ENCODE measurements at places on chromosomes 3 and 15.

GRCh38 chr15:52383100-52383588, 87.5 kb upstream of the MYO5C start:
- DNase-seq: no peak

DNA sequence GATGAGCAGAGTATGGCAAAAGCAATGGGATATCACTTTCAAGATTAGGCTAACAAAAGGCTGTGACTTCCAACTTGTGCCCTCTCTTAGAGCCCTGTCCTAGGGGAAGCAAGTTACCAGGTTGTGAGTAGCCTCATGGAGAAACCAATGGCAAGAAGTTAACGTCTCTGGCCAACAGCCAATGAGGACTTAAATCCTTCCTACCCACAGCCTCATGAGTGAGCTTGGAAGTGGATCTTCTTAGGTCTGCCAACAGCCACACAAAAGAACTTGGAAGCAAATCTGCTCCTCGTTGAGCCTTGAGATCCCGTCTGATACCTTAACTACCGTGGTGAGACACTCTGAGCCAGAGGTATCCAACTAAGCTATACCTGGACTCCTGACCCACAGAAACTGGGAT, 5.7 kb downstream of the NME9 start:
- DNase-seq: no peak

GRCh38 chr15:40928821-40929659, at the start of gene DLL4:
DLL4 (plus strand) TSS chr15:40929340; CDS start chr15:40929669, 329 bp downstream.
- no peak for DNase-seq

GRCh38 chr15:101489237-101489598, 289 bp downstream of the PCSK6 start:
- no peak for DNase-seq

GRCh38 chr3:188439080-188439479, 285.1 kb downstream of the LPP start:
- no peak for DNase-seq

GRCh38 chr3:160108362-160108761, 116.9 kb upstream of the C3orf80 start:
- no peak for DNase-seq

GRCh38 chr15:68843425-68844311, 23.0 kb upstream of the ANP32A start:
- DNase-seq: no peak

DNA sequence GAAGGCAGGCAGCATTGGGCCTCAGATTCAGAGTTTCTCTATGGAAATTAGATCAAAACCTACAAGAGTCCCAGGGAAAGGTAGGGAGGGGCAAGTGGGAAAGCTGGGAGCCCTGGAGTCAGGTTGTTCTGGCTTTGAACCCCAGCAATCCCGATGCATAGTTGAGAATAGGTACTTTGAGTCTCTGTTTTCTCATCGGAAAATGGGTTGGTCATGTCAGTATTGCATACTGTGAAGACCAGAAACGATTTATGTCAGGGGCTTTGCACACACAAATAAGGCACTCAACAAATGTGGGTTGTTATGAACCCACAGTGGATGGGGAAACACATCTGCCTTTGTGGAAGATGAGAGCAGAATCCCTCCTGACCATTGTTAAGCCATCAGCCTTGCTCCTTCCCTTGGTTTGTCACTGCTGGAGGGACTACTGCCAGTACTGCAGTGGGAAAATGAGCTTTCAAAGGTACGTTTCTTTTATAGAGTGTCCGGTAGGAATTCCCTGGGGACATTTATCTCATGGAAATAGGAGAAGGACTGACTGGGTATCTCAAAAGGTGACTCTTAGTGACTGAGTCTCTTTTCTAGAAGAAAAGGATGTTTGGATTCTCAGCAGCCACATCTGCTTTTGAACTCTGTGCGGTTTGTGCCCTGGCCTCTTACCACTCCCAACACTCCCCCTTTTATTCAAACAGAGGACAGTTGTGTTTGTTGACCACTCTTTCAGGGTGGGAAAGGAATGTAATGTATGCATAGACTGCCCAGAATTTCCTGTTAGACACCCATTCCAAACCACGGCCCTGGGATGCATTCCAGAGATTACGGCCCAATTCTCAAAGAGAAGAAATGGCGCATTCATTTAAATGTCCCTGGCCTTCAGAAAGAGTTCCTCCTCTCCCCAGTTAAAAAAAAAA, 54.6 kb upstream of the VILL start:
- DNase-seq: no peak

DNA sequence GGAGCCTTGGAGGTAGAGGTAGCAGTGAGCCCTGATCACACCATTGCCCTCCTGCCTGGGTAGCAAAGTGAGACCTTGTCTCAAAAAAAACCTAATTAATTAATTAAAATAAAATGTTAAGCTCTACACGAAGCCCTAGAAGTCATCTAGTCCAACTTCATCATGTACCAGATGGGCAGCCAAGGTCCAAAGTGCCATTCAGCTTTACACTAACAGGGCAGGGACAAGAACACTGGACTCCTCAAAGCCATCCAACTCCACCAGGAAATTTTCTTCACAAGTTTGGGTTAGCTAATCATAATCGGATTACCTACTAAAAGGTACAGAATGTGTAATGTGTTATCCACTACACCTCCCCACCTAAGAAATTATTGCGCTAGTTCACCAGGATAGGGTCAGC, 48.8 kb downstream of the WWTR1 start:
- no peak for DNase-seq

GRCh38 chr3:176633511-176633910, 563.8 kb downstream of the TBL1XR1 start:
- DNase-seq: no peak

GRCh38 chr3:108976058-108976457, 22.4 kb upstream of the GUCA1C start:
- no peak for DNase-seq

DNA sequence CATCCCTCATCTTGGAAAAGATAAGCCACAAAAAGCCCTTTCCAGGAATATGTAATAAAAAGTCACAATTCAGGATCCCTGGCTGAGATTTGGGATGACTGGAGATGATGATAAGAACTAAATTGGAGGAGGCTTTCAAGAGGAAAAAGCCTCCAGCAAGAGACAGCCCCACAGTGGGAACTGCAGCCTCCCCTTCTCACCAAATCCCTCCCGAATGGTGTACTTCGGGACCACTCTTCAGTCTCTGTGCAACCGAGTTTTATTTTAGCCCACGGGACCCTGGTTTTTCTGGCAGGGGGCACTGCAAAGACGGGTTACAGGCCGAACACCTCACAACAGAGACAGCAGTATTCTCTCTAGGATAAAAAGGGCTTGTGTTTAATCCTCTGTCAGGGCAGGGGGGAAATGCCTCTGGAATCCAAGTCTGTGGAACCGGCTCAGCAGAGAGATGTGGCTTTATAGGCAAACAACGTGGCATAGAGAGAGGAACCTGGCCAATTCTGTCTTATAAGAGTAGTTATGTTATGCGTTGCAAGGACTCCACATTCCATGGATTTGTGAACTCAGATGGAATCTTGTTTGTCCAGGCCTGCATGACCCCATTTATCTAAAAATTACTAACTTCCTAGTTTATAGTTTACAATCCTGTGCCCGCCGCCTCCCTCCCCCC, 1.2 kb upstream of the LMCD1 start:
- no peak for DNase-seq

GRCh38 chr3:47414666-47415587, 34.1 kb downstream of the PTPN23 start:
- no peak for DNase-seq

DNA sequence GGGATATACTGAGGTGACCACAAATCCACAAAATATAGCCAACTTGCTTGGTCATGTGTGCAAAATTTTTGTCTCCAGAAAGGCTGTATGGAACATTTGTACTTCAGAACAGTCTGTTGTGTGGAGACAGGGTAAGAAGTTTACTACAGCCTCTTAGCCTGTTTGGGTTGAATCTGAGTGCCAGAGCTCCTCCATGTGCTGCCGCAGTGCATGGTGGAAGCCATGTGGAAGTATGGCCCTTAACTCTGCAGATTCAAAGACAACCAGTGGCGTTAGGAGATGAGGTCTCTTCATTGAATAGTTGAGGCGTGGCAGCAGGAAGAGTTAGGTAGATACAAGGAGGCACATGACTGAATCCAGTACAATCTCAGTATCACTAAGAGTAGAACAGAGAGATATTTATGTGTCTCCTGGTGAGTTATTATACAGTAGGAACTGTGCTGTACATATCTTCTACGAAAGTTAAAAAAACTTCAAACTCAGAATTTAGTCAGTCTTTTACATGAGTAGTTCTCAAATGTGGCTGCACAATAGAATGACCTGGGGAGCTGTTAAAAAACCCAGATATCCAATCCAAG, 9.4 kb downstream of the EIF2A start:
- DNase-seq: no peak

GRCh38 chr3:161199926-161200325, 21.2 kb upstream of the NMD3 start:
- no peak for DNase-seq

DNA sequence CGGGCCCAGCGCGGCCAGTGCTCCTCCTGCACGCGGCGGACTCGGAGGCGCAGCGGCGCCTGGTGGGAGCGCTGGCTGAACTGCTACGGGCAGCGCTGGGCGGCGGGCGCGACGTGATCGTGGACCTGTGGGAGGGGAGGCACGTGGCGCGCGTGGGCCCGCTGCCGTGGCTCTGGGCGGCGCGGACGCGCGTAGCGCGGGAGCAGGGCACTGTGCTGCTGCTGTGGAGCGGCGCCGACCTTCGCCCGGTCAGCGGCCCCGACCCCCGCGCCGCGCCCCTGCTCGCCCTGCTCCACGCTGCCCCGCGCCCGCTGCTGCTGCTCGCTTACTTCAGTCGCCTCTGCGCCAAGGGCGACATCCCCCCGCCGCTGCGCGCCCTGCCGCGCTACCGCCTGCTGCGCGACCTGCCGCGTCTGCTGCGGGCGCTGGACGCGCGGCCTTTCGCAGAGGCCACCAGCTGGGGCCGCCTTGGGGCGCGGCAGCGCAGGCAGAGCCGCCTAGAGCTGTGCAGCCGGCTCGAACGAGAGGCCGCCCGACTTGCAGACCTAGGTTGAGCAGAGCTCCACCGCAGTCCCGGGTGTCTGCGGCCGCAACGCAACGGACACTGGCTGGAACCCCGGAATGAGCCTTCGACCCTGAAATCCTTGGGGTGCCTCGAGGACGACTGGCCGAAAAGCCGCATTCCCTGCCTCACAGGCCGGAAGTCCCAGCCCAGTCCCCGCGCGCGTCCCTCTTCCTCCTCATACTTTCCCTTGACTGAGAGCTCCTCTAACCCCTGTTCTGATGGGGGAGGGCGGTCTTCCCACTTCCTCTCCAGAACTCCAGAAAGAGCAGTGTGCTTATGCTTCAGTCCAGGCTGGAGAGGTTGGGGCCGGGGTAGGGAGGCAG, 1.4 kb upstream of the IL17RC start:
- no peak for DNase-seq

DNA sequence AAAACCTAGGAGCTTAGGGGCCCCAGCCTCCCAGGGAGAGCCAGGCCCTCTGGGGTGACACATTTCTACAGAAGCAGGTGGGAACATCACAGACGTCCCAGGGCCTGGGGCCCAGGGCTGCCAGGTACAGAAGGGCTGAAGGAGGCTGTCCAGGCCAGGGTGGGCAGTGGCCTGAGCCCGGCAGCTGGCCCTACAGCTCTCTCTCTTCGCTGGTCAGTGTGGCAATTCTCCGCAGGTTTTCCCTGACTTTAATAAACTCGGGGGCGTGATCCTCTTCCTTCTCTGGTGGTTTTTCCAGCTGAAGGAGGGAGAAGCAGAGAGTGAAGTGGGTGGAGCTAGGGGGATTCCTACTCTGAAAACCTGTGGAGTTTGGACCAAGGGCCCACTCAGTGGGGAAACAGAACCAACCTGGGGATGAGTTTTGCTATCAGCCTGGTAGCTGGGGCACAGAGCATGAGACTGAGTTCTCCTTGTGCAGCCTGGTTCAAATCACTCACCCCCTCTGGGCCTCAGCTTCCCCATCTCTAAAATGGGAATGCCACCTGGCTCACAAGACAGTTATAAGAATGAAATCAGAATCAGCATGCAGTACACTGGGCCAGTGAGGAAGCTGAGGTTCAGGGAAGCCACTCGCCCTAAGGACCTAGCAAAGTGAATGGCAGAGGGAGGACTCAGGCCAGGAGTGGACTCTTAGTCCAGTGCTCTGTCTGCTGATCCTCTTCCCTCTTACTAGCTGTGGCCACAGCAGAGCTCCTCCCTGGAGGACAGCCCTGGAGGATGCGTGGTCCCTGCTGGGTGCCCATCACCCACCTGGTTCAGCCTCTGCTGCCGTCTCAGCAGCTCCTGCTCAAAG, 10.6 kb downstream of the FAM107A start:
- DNase-seq: no peak

GRCh38 chr15:31265090-31265870, 61.4 kb upstream of the KLF13 start:
- no peak for DNase-seq

- no peak for DNase-seq
Measured at GRCh38 chr15:45180201-45180600, 7.6 kb downstream of the SHF start.

DNA sequence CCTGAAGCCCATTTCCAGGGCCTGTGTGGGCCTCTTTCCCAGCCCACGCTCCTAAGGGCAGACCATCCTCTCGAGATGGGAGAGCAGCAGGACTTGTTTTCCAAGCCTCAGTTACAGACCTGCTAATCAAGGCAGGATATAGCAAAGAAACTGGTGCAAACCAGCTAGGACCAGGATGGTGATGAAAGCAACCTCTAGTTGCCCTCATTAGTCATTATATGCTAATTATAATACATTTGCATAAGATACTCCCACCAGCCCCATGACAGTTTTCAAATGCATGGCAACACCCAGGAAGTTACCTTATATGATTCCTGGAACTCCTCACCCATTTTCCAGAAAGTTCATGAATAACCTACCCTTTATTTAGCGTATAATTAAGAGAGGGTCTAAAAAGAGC, 34.4 kb upstream of the TRH start:
- no peak for DNase-seq

DNA sequence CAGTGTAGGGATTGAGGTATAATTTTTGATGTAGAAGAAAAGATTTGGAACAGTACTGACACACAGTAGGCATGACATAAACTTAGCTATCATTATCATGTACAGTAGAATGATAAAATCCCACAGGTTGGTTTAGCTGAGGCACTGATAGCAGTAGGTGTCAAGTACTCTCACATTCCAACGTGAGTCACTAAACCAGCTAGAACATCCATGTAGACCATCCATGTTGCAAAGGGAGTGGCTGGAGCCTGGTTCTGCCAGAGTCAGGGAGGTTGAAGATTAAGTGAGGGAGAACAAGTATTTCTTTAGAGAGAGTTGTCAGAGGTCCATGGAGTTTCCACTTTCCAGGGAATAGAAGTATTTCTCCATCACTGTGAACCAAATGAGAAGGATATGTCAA, 157.2 kb upstream of the TMEM108 start:
- no peak for DNase-seq

DNA sequence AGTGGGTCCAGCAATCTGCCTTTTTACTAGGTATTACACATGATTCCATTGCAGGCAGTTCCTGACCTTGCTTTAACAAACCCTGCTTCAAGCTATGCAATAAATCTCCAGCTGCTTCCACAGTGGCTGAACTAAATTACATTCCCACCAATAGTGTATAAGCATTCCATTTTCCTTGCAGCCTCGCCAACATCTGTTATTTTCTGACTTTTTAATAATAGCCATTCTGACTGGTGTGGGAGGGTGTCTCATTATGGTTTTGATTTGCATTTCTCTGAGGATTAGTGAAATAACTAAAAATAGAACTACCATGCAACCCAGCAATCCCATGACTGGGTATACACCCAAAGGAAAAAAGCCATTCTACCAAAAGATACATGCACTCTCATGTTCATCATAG, 36.4 kb upstream of the DNAJC13 start:
- DNase-seq: no peak

- DNase-seq: no peak
Measured at GRCh38 chr15:71784719-71785118, 25.6 kb upstream of the NR2E3 start.
